GM23248 (cell line): ENCODE measurements at places on chromosomes 7 and 10.

GRCh38 chr10:37713642-37714041 is 143.8 kb downstream of the ZNF248 start:
- no peak for DNase-seq

- peak; percentile 49 for DNase-seq
Observed at GRCh38 chr10:84097787-84098353, 41.4 kb upstream of the GHITM start.

- DNase-seq: no peak
Observed at GRCh38 chr10:66940965-66941364, 15.1 kb downstream of the LRRTM3 start.

DNA sequence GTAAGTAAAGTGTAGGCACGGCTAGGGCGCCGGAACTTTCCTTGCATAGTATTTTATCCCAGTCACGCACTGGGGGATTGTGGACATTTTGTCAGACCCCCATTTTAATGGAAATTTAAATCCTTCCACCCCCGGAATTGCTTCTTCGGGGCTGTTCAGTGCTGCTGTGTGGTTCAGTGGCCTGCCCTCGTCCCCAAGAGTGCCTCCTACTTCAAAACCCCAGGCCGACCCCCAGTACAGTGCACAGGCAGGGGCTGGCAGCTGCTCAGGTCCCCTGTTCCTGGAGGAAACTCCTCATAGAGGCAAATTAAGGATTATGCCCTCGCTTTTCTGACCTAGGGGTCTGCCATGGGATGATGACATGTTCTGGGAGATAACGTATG is 94.5 kb downstream of the PTPRE start:
- DNase-seq: no peak

DNA sequence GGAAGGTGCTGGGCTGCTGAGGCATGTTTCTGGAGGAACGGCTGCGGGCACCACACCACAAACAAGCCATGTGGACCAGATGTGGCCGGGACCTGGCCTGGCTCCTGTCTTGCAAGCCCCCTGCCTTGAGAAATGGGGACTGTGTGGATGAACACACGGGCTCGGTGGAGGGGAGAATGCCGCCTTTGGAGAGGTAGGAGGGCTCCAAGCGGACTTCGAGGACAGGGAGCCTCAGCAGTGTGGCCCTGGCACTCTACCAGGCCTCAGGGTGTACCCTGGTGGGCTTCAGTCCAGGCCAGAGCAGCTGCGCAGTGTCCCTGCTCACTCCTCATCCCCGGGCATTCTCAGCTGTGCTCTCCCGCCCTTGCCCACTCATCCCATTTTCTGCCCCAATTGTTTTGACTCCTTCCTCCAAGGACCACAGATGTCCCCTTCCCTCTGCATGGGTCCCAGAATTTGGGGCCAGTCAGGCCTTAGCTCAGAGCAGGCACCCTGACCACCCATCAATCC is 31.5 kb downstream of the PWWP2B start:
- DNase-seq: no peak

DNA sequence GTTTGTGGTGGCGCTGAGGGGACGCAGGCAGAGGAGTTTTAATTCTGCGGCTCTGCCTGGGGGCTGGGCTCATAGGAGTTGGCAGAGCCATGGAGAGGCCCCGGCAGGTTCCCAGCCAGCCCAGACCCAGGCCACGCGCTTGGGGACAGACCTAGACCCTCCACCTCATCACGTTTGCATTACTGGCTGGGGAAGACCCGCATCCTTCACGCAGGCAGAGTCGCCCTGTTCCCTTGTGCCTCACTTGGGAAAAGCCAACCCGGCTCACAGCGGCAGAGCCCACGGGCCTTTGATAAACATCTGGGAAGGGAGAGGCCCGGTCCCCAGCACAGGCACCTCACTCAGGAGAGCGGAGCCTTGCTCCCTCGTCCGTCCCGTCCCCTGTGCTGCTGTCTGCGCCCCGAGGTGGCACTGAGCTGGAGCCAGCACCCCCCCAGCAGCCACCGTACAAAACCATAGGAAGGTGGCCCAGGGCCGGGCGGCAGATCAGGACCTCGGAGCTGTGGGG is 112.8 kb downstream of the CYTH3 start:
- no peak for DNase-seq

DNA sequence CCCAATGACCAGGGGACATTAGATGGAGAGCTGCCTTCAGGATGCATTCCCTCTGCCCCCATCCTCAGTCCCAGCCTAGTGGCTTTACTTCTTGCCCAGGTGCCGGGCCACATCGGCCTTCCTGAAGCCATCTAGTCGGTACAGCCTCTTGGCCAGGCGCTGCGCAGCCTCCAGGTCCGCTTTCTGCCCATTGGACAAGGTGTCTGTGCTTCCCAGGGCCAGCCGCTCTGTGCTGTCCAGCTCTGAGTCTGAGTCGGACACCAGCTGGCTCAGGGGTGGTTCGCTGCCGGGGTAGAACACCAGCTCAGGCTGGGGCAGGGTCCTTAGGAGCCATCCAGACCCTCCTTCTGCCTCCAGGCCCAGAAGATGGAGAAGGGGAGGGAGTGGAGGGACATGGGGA is 6.3 kb downstream of the PSD start:
- DNase-seq: no peak

- DNase-seq: no peak
Observed at GRCh38 chr7:35251606-35252310, 2.1 kb downstream of the TBX20 start.

GRCh38 chr7:16711730-16712129 is 41.8 kb upstream of the TSPAN13 start:
- DNase-seq: peak; percentile 82

- DNase-seq: no peak
Observed at GRCh38 chr10:69497611-69498390, 46.5 kb downstream of the TSPAN15 start.

GRCh38 chr10:66552331-66552730 is 373.5 kb upstream of the LRRTM3 start:
- no peak for DNase-seq

- DNase-seq: peak; percentile 70
Observed at GRCh38 chr10:99396471-99396870, 34.0 kb downstream of the GOT1 start.

GRCh38 chr7:16923019-16923418 is 41.2 kb upstream of the AGR3 start:
- no peak for DNase-seq

DNA sequence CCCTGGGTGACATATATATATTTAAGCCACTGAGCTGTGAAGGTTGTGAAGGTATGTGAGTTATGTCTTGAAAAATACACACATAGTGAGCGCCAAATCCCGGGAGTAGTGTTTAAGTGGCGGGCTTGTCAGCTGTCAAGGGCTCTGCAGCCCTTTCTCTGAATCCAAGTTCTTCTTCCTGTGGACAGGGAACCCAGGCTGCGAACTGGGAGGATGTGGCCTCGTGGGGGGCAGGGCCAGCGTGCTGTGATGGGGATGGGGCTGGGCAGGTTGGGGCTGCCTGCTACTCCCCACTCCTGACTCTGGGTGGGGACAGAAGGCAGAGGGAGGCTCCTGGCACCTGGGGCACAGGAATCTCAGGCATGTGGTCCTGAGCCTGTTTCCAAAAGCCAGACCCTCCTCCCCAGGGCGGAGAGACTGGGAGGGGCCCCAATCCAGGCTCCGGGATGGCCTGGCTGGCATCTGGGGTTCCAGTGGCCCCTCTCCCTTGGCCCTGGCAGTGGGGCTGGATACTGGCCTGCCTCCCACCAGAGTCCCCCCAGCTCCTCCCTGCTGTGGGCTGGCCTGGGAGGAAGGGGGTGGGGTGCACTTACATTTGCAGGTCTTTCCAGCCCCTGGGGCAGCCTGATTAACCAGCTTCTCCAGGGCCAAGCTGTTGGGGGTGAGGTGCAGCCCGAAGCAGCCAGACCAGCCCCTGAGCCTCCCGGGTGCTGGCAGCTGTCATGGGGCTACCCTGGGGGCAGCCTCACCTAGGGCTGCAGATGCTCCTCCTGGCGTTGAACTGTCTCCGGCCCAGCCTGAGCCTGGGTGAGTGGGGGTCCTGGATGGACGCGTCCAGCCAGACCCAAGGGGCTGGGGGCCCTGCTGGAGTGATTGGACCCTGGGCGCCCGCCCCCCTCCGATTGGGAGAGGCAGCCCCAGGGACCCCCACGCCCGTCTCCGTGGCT is at the start of gene UPK3B:
Gene UPK3B (plus strand): TSS at position 622 of the 947 bp plus-strand sequence. CDS start 101 bp downstream, at position 723.
- DNase-seq: peak; percentile 6

DNA sequence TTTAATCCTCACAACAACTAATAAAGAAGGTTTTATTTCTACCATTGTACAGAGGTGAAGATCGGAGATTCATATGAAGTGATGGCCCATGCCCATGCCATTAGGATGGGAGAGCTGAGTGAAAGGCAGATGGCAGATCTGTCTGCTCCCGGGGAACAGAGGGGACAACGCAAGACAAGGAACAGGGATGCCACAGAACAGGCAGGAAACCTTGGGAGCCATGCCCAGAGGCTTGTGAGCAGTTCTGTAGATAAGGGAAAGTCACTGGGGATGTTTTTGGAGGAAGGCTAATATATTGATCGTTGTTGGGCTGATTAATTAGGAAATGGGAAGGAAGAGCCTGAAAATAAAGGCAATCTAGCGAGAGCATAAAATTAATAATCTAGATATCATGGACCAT is 73.1 kb upstream of the ITGB1 start:
- DNase-seq: no peak

GRCh38 chr10:8513155-8514147 is 459.0 kb downstream of the GATA3 start:
- no peak for DNase-seq

DNA sequence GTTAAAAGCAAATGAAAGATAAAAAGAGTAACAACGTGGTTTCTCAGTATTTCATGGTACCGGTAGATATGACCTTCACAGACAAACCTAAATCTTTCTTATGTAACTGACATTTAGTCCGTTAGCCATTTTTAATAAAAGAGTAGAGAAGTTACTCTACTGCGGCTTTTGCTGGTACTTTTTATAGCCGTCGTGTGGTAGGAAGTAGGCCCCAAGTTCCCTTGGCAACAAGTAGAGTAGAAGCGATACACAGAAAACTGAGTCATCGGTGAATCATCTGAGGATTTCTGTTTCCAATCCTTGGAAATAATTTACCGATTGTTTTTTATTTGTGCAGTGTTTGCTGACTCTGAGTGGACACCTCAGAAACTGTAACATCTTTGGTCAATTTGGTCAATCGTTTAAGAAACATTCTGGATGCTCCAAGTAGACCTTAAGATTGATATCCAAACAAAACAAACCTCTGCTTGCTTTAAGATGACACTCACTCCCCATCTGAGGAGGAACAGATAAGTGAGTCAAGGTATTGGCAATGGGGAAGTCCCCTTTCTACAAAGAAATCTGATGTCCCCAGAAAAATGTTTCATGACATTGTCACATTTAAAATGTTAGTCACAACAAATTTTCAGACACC is 63.9 kb upstream of the AHR start:
- peak; percentile 98 for DNase-seq

DNA sequence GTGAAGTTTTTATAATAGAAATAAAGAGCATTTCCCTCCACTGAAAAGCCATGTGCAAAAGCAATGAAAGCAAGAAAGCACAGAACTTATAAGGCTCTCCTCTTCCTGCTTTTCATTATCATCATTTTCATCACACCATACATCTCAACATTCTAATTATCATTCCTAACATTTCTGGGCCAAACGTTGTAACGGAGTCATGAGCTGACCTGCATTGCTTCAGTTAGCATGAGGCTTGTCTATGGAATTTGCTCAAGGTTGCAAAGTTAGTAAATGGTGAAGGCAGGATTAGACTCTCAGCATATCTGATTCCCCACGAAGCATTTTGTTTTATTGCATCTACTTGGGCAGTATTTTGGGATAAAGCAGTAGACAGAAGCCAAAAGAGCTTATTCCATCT is 11.4 kb downstream of the SCIN start:
- peak; percentile 73 for DNase-seq

- DNase-seq: no peak
Observed at GRCh38 chr10:11975795-11976194, 66.8 kb downstream of the UPF2 start.
